IPS DF 19.7 (cell line): ENCODE measurements at places on chromosomes 3 and 15.

GRCh38 chr3:46383951-46384330 is 13.2 kb downstream of the CCR5 start:
- no peak for DNase-seq

GRCh38 chr3:62600033-62600432 is 226.7 kb upstream of the FEZF2 start:
- DNase-seq, result no peak

DNA sequence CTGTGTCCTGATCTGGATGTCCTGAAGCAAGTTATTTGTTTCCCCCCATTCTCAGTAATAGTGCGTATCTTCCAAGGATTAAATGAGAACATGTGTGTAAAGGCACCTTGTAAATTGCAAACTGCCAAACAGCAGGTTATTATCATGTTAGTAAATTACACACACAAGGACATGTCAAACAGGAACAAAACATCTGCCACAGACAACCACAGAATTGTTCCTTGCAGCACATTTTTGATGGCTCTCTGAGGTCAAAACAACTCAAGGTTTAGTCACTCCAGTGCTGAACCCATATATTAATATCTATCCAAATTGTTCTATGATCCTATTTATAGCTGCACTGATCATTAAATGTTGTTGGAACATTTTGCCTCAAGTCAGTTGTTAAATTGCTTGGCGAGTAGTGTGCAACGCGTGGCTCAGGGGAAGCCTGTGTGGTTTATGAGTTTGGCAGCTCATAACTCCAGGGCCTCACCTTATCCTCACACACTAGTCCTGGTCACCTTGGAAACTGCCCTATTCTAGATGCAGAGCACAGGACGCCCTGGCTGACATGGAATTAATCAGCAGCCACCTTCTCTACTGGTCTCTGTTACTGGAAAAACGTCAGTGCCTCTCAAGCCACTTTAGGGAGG is 46.3 kb upstream of the CDV3 start:
- DNase-seq, result no peak

- DNase-seq, result no peak
Observed at GRCh38 chr3:184355261-184356040, 6.0 kb downstream of the CLCN2 start.
